ENCODE measurements at places on chromosomes 13 and 19.
A peak's percentile ranks its signal among the peaks of the same experiment; 100 is the strongest.

DNA sequence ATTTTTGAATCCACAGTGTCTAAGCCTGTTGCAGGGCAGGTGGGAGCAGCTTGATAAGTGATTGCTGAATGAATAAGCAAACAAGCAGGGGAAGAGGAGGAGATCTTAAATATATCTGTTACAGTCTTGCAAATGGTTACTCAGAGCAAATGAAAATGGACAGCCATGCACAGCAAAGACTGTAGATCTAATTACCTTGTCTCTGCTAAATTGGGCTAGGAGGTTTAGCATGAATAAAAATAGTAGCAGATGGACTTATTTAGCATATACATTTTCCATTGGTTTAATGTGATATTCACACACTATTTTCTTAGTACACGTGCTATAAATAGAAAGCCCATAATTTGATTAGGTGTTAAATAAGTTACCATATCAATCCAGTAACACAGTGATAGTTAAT lies 72.9 kb upstream of the FARP1 start:
- DNase-seq: no peak

- DNase-seq: no peak
Observed at GRCh38 chr13:48978942-48979601, 3.4 kb downstream of the FNDC3A start.

DNA sequence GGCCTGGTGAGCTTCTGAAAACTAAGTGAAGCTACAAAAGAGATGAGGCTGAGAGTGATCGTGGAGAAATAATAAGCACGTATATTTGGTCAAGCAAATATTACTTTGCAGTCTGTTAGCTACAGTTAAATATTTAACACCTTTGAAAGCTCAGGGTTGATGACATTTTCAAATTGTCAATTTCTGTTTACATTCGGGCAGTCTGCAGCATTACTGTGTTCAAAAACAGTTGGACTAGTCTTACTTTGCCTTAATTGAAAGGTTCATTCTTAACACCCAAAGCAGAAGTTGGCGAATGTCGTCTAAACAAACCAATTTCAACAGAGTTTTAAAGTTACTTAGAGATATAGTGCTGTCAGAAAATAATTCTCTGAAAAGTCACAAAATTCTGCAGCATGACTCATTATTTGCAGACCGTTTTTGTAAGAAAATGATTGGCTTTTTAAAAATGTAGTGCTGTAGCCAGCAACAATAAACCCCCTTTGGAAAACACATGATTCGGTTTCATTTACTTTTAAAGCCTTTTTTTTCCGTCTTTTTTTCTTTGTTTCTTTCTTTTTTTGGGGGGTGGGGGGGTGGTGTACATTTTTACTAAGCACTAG lies 549.0 kb downstream of the GPC6 start:
- DNase-seq: peak; percentile 66

GRCh38 chr13:94033830-94034642 lies 445.4 kb downstream of the DCT start:
- DNase-seq: no peak

DNA sequence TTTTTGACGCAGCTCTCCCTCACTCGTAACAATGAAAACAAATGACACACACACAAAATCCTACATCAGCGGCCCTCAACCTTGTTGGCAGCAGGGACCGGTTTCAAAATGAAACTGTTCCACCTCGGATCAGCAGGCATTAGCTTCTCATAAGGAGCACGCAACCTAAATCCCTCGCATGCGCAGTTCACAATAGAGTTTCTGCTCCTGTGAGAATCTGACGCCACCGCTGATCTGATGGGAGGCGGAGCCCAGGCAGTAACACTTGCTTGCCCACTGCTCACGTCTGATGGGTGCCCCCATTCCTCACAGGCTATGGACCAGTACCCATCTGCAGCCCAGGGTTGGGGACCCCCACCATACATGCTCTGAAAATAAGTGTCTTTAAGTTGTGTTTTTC lies 43.4 kb downstream of the DHRS12 start:
- no peak for DNase-seq

- no peak for DNase-seq
Observed at GRCh38 chr13:80329250-80329649, 11.7 kb downstream of the SPRY2 start.

GRCh38 chr19:29367791-29368222 lies 154.9 kb upstream of the UQCRFS1 start:
- no peak for DNase-seq

DNA sequence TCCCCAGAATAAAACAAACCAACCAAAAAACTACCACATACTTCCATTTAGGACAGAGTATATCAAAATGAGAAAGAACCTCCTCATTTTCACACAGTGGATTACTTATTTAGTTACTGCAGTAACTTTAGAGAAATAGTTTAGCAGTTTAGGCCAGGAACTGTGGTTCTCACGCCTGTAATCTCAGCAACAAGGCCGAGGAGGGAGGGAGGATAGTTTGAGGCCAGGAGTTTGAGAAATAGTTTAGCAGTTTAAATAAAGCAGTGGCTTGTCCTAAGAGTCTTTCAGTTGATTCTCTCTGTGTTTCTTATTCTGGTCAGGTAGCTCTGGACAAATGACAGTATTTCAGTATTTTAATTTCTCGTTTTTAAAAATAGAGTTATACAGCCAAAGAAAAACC lies 9.4 kb downstream of the HMGB1 start:
- DNase-seq: no peak

- no peak for DNase-seq
Observed at GRCh38 chr13:47092202-47092601, 195.3 kb upstream of the HTR2A start.

- DNase-seq: no peak
Observed at GRCh38 chr19:44947041-44947581, 1.3 kb downstream of the APOC2 start.

- no peak for DNase-seq
Observed at GRCh38 chr19:36108684-36109083, 2.3 kb upstream of the OVOL3 start.

DNA sequence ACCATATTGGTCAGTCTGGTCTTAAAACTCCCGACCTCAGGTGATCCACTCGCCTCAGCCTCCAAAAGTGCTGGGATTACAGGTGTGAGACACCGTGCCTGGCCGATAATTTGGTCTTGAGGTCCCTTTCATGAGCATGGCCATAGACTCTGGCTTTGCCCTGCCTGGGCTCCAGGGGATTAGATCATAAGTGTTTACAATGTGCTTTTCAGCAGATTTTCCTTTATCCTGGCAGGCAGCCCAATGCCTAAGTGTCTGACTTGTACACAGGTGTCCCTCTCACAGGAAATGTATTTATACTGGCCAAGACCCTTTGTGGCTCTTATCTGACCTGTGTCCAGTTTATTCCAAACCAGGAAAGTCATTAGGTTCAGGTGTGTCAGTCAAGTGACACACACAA lies 15.9 kb downstream of the BCAM start:
- DNase-seq: no peak

- DNase-seq: no peak
Observed at GRCh38 chr13:111614613-111615012, 294.2 kb downstream of the TEX29 start.

DNA sequence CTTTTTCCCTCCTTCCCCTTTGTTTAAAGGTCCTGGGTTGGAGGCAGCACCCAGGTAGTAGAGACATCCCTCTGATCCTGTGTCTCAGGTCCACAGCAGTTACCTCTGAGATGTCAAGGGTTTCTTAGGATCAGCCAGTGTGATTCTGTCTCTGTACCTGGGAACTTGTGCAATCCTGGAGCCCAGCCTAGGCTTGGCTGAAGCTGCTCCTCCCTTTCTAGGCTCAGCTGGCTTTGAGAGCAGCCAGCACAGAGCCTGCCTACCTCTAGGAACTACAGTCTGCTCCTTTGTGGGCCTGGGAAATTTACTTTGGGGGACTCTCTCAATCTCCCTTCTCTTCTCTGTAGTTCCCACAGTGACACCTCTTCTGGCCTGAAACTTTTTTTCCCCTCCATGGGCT lies 171.6 kb downstream of the MTUS2 start:
- no peak for DNase-seq

DNA sequence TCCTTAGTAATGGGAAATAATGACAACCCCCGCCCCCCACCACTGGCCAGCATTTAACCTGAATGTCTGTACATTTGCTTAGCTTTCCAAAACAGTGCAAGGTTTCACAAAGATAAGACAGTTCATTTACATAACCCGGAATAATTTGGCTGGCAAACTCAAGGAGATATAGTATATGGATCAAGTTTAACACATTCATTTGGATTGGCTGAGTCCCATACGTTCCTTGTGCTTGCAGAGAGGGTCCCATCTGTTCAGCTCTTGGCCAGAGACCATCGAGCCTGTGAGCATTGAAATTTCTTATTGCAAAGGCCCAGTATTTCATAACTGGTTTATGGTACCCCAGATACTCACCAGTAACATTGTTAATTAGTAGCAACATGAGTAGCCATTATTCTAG lies 116.5 kb downstream of the GPC6 start:
- DNase-seq: no peak

- no peak for DNase-seq
Observed at GRCh38 chr13:94313321-94313910, 166.1 kb downstream of the DCT start.

GRCh38 chr19:31600731-31601295 lies 251.6 kb upstream of the TSHZ3 start:
- DNase-seq: no peak

DNA sequence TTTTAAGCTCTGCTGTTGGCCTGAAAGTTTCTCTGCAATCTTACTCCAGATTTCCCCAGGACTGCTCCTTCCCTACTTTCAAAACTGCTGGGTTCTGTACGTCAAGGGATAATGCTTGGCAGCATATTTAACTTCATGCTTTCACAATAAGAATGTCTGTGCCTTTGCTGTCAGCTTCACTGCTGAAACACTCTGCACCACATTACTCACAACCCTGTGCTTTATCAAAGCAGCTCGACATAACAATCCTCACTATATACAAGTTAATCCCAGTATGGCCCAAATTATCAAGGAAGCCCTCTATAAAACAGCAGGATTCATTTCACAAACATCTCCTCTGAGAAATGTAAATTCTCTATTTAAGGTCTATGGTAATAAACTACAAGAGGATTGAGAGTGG lies 17.5 kb downstream of the LATS2 start:
- no peak for DNase-seq

- no peak for DNase-seq
Observed at GRCh38 chr19:1270213-1270853, 1.2 kb downstream of the CIRBP start.

DNA sequence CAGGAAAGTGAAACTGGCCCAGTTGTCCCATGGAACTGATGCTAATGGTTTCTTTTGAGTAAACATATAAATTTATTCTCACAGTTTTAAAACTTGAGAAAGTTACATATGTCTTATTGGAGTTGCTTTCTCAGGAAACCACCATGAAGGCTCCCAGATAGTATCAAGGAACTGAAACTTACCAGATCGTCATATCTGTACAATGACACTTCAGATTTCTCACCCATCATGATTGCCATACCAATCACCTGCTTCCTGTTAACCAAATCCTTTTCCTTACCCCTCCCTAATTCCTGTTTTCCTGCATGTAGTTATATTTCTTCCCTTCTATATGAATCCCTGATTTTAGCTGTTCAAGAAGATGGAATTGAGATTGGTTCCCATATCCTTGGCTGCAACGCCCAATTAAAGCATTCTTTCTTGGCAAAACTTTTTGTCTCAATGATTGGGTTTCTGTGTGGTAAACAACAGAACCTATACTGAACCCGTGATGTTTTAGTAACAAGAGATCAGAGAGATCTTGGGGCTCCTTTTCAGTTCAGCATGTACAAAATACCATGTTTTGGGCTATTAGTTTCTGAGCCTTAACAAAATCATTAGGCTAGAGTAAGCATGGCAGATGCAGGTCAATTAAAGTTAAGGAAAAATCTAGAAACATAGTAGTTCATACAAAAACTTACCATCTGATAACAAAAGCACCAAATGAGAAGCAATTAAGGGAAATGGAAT lies 781.3 kb upstream of the MIR17HG start:
- DNase-seq: no peak

DNA sequence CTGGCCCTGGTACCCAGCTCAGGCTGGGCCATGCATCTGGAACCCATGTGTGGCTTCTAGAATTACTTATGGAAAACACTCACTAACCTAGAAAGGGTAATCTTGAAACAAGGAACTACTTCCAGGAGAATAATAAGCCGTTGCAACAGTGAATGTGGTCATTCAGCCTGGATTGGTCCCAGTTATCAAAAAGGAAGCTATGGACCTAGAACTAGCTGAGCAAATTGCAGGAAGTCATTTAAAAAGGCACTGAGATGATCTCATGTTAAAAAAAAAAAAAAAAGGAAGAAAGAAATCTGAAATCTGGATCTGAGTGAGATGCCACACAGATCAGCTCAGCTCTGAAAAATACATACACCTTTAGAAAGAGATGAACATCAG lies 59.6 kb downstream of the DCT start:
- DNase-seq: no peak

- no peak for DNase-seq
Observed at GRCh38 chr19:19305696-19306095, 14.6 kb downstream of the SUGP1 start.

- DNase-seq: no peak
Observed at GRCh38 chr13:68806125-68806524, 1301.5 kb upstream of the ATXN8OS start.

DNA sequence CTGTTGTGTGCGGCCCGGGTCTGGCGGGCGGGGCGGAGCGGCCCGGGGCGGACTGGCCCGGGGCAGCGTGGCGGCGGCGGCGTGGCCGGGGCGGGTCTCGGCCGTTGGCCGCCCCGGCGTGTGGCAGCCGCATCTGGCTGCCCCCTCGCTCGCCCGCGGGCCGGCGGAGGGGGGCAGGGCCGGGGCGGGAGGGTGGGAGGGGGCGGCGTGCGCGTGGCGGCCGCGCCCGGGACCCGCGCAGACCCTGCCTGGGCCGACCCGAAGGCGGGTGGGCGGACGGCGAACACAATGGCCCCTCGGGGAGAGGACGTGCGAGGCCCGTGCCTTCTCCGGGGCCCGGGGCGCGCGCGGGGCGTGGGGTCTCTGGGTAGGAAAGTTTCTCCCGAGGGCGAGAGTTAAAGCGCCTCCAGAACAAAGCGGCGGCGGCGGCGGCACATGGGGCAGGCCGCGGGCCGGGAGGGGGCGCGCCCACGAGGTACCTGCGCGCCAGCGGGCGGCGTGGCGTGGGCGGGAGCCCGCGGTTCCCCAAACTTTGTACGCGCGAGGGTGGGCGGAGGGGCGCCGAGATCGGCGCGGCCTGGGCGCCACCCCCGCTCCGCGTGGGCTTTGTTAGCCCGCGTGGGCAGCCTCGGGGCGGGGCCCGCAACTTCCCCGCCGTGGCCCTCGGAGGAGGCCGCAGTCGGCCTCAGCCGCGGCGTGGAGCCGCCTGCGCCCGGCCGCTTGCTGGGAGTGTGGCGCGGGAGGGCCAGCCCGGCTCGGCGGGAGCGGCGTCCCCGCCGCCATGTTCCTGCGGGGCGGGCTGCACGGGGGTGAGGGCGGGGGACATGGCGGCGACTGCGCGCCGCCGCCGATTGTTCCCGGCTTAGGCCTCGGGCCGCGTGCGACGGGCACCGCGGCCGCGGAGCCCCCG lies 764 bp downstream of the MIR17HG start:
- DNase-seq: peak; percentile 57

- no peak for DNase-seq
Observed at GRCh38 chr19:57321116-57321515, 844 bp downstream of the ZNF543 start.

GRCh38 chr13:32804673-32805230 lies 211.5 kb upstream of the KL start:
- peak; percentile 47 for DNase-seq
